ENCODE measurements at places on chromosomes 13 and 19. TPM values are rescaled to one million over a fixed set of nuclear protein-coding genes. Genes with fewer than 3 reads are reported as not detected.

FXYD1 gene
- total RNA-seq: 0.18 TPM

- H3K4me1 ChIP-seq: no peaks in the 10 kb centered on the region
Measured at GRCh38 chr19:35978271-35978670, 16.7 kb upstream of the SDHAF1 start.

CCNA1 gene
- total RNA-seq: not detected

- H3K36me3 ChIP-seq: peaks cover 45% of the 10 kb centered on the region
- no peak for DNase-seq
- H3K27ac ChIP-seq: no peak overlapping the region
- H3K27me3 ChIP-seq: no peaks in the 10 kb centered on the region
- H3K4me3 ChIP-seq: no peak overlapping the region
Measured at GRCh38 chr13:23628250-23628649, 58.0 kb downstream of the TNFRSF19 start.

SIGLEC5 gene
- total RNA-seq: not detected

ACER1 gene
- not detected for total RNA-seq

PRDX2 gene
- 371 TPM for total RNA-seq

PPP1R13L gene
- 3.0 TPM for total RNA-seq
